Activated naive CD8-positive, alpha-beta T cell treated with anti-CD3 and anti-CD28 coated beads, Interleukin-2, amount 50 U/mL, for 16 hours (primary cell): ENCODE measurements at places on chromosomes 12 and 14.

DNA sequence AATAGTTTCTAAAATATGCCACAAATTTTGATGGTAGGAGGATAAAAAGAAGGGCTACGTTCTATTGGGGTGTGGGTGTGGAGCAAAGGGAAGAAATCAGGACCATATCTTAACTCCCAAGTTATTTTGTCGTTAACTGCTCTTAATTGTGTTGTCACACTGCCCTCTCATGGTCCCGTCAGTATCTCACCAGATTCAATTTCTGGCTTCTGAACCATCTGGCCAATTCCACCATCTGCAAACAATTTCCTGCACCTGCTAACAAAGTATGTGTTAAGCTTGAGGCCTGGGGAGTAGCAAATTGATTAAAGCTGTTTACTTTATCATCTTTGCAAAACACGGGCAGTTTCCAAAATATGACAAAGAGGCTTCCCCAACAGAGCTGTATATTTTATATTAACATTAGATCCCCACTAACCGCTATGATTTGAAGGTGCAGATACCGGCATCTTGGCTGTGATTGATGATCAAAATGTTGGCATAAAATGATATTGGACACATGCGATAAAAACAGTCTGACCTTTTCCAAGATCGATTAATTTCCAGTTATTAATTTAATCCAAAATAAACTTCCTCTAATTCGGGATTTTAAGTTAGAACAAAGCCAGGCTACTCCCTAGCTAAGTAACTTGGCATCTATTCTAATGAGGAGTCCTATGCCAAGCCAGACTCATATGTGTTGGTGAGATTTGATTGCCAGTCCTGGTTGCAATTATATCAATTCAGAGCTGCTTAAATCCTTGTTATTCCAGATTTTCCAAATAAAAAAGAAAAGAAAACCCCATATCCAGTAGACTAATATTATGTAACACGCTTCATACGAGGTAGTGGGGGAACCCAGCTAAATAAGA, 6.9 kb upstream of the DNM1L start:
- no peak for DNase-seq

GRCh38 chr12:62966990-62967506, 32.1 kb upstream of the PPM1H start:
- DNase-seq = no peak

GRCh38 chr12:5033883-5034282, 9.8 kb upstream of the KCNA5 start:
- no peak for DNase-seq

GRCh38 chr14:74638966-74639365, 26.9 kb upstream of the LTBP2 start:
- DNase-seq = no peak

GRCh38 chr14:65599375-65599774, 186.8 kb downstream of the FUT8 start:
- DNase-seq = no peak

DNA sequence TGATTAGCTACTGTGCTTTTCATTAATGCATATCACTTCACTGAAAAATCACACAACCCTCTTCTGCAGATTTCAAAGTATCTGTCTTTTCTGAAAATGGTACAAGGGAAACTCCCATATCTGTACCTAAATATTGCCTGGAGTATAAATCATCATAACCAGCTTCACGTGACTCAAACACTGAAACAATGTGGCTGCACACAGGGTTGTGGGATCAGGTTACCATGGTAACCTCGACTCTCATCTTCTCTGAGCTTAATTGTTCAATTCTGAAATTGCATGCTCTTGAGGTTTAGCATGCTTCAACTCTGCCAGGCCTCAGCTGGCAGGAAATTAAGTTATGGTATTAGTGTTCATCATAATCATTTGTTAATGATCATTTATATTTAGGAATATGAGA, 77.5 kb upstream of the CPSF6 start:
- no peak for DNase-seq

DNA sequence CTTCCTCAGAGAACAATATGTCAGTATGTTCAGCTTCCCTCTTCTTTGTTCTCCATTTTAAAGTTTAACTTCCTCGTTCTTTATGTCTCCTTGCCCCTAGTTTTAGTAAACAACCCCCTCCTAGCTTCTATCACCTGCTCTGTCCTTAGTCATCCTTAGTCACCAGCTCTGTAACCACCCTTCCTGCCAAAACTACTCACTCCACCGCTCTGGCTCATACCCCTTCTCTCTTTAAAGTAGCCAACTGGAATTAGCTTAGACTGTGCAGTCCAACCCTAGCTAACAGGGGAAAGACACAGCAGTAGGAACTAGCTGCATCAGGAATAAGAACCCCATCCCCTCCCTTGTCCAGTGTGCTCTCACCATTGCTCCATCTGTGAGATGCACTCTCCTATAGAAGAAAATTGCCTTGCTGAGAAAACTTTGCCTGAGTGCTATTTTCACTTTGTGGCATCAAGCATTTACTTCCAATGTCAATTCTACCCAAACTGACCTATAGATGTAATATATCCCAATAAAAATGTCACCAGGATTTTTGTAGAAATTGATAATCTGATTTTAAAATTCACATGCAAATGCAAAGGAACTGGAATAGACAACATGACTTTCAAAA, 603.2 kb downstream of the C12orf50 start:
- DNase-seq = no peak
